ENCODE measurements at places on chromosomes 5 and 9.

DNA sequence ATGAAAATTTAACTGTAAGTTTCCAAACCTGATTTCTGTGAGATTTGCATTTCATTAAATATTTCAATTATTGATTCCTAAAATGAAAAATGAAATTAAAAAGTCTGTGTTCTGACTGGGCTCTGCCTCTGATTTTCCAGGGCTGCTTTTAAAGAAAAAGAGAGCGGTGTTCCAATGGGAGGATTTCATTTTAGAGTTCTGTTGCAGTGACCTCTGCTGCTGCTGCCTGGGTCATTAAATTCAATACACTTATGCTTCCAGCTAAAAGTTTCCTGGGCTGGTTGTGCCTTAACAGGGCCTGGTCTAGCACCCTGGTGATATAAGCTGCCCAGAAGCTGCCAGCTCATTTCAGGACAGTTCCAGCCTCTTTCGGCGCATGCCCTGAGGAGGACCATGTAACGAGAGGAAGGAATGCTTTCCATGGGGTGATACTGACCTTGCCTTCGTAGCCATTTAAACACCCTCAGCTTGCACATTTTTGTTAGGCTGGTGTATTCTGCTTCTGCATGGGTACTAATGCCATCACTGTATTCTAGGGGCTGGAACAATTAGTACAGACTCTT lies 93.3 kb downstream of the TMEM174 start:
- no peak for DNase-seq

- no peak for DNase-seq
These were observed 56.9 kb upstream of the GALNT10 start for GRCh38 chr5:154133591-154133990.

DNA sequence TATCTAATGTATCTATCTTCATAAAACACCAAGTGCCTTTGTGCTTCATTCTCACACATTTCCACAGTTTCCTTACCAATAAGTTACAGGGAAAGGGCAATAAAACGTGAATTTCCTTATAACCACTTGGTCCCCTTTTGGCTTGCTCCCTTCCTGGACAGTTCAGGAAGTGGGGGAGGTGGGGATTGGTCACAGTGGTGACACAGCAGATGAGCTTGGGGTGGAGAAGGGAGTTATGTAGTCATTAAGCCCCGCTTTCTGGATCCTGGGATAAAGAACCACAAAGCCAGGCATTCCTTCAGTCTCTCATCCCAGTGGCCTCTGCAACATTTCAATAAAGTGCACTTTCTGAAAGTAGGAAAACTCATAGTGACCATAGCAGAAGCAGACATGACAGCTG lies 47.1 kb upstream of the FYB1 start:
- DNase-seq = no peak

DNA sequence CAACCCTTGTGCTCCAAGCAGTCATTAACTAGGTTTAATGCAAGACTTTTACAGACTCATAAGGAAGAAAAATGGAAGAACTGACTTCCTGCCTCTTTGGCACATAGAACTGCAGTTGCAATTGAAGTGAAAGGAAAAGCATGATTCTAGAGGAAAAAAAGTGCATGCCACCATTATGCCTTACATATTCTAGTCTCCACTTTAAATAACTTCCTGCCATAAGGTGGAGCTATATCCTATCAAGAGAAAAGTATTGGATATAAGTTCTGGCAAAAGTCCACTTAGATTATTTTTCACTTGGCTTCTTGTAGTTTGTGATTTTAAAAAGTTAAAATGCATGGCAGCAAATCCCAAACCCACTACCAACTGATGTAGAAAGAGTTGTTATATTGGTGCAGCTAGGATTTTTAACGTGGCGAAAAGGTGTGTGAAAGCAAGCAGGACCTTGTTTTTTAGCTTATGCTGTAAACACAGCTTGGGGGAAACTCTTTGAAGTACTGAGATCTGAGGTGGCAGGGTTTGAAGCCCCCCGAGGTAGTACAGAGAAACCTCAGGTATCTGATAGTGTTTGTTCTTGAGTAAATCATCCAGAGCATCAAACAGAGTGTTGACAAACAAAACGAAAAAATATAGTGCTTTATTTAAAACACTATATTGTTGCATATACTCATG lies 117.9 kb downstream of the ANXA1 start:
- DNase-seq = peak; percentile 40

DNA sequence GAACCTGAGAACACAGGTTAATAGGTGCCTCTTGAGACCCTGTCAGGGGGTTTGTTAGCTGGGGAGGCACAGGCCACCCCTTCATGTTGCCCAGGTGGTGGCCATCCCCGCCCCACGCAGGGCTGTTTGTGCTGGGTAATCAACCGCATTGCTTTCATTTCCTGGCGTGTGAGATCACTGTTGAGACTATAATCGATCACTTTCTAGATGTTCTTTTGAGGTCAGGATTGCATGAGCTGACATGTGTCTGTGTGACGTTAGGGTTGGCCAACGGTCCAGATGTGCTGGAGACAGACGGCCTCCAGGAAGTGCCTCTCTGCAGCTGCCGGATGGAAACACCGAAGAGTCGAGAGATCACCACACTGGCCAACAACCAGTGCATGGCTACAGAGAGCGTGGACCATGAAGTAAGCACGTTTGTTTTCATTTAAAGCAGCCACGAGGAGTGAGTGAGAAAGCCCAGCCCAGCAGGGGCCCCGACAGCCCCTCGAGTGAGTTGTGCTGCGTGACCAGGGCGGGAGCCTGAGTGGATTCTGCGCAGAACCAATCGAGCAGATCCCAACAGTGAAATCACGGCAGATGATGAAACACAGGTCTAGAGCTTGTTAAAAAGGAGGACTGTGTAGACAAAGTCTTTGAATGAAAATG lies 115.0 kb upstream of the CACNA1B start:
- DNase-seq = no peak

DNA sequence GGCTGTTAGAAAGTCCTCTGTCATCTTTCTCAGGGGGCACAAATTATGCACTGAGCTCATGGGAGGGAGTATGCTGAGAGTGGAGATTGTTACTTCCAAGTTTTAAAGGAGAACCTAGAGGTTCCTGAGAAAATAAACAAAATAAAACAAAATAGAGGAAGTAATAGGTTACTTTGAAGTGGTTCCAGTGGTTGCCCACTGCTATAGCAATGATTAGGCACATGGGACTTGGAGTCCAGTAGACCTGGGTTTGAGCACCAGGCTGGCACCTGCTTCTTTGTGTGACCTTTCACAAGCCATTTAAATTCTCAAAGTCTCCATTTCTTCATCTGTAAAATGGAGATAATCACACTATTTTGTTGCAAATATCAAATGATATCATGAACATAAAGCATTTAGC lies 13.8 kb upstream of the CDC23 start:
- DNase-seq = no peak

DNA sequence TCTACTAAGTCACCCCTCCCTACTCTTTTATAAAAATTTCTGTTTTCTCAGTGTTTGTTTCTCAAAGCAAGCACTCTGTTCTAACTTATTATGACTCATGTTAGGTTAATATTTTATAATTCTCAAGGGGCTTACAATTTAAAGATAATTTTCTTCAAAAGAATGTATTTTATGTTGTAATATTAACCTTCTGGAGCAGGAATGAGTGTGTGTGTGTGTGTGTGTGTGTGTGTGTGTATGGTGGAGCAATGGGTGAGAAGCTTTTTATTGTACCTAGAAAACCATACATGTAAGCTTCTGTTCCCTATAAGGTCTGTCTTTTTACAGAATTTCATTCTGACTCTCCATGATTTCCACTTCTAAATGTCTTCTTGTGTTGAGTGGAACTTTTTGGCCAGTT lies 63.0 kb downstream of the PBX3 start:
- no peak for DNase-seq

- DNase-seq = no peak
These were observed 753.2 kb downstream of the TLR4 start for GRCh38 chr9:118457171-118458000.

- DNase-seq = no peak
These were observed 199.6 kb upstream of the RGMB start for GRCh38 chr5:98573834-98574320.

DNA sequence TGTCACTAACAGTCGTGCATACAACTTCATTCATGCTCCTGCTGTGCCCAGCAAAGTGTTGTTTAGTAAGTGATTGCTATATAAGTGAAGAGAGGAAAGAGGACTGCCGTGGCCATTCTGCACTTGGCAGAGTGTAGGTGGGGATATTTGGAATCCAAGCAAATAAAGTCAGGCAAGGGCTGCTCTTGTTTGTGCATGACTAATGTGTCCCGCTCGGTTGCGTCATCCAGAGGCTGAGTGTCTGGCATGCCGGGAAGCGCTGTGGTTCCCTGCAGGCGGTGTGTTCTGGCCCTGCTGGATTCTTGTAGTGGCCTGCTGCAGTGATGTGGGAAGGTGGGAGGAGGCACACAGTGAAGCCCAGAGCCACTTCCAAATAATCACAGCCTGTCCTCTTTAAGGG lies 136.9 kb upstream of the ANKH start:
- peak; percentile 99 for DNase-seq

DNA sequence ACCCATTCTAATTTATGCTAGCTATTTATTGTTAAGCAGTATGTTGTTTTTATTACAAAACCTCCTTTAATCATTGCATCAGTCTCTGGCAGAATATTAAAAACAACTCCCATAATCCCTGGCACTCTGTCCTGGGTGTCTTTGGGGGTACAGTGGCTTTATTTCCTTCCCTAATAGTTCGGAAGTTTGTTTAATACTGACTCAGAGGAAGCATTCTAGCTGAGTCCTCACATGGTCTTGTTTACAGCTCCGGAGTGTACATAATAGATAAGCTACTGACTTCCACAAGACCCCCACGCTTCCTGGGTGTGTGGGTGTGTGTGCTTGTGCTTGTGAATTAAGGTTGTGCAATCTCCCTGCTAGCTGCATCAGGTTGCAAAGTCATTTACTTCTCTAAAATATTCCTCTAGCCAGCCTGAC lies 149.8 kb upstream of the CDKN2B start:
- DNase-seq = peak; percentile 75

- peak; percentile 24 for DNase-seq
These were observed 48.9 kb downstream of the ADRB2 start for GRCh38 chr5:148875205-148875875.

DNA sequence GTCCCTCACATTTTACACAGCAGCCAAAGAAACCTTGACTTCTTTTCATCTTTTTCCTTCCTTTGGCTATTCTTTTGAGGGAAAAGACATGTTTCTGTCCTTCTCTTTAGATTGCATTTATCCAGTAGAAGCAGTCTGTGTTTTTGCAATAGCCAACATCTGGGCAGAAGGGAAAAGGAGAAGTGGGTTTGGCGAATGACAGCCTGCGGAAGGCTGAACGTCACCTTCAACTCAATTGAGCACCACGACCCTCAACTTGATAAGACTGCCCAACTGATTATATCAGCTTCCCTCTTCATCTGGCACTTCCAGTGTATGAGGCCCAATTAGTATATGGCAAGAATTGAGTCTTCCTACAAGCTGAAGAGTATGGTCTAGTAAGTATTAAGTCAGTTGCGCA lies 1997.6 kb upstream of the WWC1 start:
- DNase-seq = no peak

- DNase-seq = no peak
These were observed 8.1 kb upstream of the ZBED3 start for GRCh38 chr5:77095189-77095588.

- DNase-seq = no peak
These were observed 679 bp downstream of the B4GALT1 start for GRCh38 chr9:33166231-33167083.

DNA sequence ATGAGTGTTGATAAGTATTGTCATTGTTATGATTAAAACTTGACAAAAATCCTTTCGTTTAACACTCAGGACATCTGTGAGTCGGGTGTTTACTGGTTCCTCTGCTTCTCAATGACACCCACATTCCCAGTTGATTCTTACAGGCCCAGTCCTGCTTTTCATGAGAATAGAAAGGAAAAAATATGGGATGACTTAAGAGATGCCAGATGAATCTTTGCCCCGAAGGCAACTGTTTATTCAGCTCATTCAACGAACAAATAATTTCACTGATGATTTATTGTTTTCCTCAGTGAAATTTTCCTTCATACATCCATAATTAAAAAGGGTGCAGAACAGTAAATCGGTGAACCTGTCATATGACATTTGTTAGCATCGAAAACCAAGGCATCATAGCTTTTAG lies 452.4 kb upstream of the WWC1 start:
- peak; percentile 96 for DNase-seq

- peak; percentile 91 for DNase-seq
These were observed 267.3 kb downstream of the IRX1 start for GRCh38 chr5:3862906-3863305.

DNA sequence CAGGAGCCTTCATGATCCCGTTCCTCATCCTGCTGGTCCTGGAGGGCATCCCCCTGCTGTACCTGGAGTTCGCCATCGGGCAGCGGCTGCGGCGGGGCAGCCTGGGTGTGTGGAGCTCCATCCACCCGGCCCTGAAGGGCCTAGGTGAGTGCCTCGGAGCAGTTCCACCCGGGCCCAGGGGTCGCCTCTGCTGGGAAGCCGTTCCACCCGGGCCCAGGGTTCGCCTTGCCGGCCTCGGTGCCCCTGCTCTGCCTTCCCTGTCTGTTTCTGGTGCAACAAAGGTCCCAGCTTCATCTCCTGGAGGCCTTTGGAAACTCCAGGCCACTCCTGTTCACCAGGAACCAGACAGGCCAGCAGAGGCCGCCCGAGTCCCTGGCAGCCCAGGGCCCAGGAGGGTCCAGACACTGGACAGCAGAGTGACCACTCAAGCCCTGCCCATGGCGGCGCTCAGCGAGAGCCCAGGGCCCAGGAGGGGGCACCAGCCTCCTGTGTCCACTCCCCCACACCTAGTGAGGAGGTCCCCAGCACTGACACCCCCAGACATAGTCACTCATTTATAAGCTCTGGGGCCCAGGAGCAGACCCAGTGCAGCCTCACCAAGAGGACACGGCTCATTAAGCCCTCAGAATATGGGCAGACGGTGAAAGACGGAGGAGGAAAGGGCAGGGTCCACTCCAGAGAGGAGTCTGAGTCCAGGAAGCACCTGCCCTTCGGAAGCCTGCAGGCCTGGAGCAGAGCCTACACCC lies 7.5 kb downstream of the SLC6A19 start:
- DNase-seq = no peak

GRCh38 chr5:172481011-172481800 lies 26.9 kb upstream of the SH3PXD2B start:
- no peak for DNase-seq

DNA sequence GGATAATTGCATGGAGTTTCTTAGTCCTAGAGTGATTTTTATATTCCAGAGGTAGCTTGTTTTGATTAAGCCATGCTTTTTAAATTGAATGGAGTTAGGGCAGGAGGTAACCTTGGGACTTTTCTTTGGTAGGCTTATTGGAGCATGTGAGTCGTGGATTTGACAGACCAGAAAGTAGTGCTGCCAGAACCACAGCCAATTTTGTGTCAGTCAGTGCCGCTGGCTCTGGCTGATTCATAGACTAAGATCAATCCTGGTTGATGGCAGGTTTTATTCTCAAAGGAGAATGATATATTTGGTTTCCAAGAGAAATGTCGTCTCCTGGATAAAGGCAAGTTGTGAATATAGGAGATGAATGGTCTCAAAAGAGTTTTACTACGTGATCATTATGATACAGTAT lies 20.3 kb downstream of the RAI14 start:
- DNase-seq = peak; percentile 64

DNA sequence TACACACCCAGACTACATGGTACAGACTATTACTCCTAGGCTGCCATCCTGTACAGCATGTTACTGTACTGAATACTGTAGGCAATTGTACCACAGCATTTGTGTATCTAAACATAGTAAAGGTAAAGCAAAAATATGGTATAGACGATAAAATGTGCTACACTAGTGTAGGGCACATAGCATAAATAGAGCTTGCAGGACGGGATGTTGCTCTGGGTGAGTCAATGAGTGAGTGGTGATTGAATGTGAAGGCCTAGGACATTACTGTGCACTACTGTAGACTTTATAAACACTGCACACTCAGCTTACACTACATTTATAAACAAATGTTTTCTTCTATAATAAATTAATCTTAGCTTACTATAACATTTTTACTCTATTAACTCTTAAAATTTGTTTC lies 25.6 kb downstream of the ANKRD55 start:
- peak; percentile 23 for DNase-seq
